ENCODE measurements at places on chromosomes 4 and X.

GRCh38 chrX:22021751-22022324 is 10.3 kb upstream of the PHEX start:
- DNase-seq = no peak

DNA sequence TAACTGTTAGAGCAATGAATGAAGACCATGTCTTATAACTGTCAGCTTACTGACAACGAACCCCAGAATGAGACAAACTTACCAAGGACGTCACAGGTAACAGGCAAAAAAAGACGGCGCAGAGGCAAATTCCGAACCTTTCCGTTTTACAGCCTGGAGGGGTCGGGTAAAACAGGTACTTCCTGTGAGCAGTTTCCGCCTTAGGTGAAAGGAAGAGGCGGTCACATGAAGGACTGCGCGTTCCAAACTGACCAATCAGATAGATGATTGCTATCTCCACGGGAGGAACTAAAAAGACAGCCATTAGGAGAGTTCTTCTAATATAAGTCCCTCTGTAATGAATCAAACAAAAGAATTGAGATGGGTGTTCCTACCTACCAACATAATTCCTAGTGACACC is at the start of gene COX7B2:
TSS of gene COX7B2 (minus strand) at position 168 of the 400 bp plus-strand sequence. CDS start 174,053 bp downstream, outside the sequence.
- DNase-seq = no peak

DNA sequence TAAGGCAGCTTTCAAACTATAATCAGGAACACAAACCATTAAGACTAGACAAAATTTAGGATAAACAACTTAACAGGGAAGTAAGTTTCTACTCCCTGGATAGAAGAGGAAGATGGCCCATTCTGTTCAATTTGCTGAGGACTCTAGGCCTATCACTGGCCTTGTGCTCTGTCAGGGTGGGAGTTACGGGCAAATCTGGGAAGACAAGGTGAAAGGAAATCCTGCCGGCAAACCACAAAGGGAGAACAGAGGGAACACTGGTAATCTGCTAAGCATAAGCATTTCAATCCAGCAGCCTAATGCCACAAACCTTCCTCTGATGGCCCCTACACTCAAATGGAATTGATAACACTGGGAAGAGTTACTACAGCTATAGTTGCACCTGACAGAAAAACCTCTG is 8.3 kb downstream of the GPR82 start:
- no peak for DNase-seq

DNA sequence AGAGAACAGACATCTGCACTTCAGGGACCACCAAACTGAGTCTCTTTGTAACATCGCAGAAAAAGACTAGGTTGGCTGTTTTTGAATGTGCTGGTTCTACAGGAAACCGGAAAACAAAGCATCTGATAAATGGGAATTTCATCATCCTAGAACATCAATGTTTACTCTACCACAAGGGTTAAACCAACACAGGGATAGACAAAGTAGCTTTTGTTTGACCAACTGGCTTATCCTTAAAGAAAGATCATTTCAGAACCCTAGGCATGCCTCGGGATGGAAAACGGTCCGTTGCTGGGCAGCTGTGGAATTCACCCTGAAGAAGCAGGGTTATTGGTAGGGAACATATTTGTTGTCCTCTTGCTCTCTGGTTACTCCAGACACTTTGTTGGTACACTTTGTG is 2355.5 kb upstream of the AGA start:
- no peak for DNase-seq

- no peak for DNase-seq
Observed at GRCh38 chrX:153538424-153538823, 21.0 kb downstream of the ATP2B3 start.

DNA sequence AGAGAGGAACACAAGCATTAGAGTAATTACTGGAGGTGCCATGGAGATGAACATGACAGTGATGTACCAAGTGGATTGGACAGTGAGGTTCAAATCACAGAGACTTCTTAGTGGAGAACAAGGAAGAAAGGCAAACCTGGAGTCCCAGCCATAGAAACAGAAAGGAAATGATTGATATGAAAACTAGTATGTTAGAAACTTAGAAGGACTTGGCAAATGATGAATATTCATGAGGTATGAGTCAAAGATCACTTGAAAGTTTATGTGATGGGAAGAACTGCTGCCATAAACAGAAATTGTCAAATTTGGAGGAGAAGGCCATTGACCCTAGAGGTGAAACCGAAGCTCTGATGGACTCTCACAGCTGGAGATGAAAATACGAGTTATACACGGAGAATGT is 88.2 kb downstream of the PHOX2B start:
- DNase-seq = no peak

GRCh38 chrX:53039236-53039635 is 9.4 kb upstream of the GPR173 start:
- no peak for DNase-seq

GRCh38 chr4:37649268-37649667 is 36.9 kb downstream of the RELL1 start:
- DNase-seq = no peak

GRCh38 chr4:53055716-53056403 is 193.7 kb downstream of the RASL11B start:
- no peak for DNase-seq

Data from NCI-H187 (cell line).